ENCODE measurements at places on chromosomes 16 and 17.
A peak's percentile ranks its signal among the peaks of the same experiment; 100 is the strongest.

- DNase-seq, result no peak
These were observed 2.1 kb upstream of the GSDMB start for GRCh38 chr17:39920218-39921210.

GRCh38 chr16:69171325-69172084 lies 15.5 kb upstream of the SNTB2 start:
- no peak for DNase-seq

- DNase-seq, result no peak
These were observed 22.3 kb upstream of the HSBP1 start for GRCh38 chr16:83785455-83785854.

GRCh38 chr17:39854909-39855308 lies 9.2 kb downstream of the IKZF3 start:
- DNase-seq, result no peak

DNA sequence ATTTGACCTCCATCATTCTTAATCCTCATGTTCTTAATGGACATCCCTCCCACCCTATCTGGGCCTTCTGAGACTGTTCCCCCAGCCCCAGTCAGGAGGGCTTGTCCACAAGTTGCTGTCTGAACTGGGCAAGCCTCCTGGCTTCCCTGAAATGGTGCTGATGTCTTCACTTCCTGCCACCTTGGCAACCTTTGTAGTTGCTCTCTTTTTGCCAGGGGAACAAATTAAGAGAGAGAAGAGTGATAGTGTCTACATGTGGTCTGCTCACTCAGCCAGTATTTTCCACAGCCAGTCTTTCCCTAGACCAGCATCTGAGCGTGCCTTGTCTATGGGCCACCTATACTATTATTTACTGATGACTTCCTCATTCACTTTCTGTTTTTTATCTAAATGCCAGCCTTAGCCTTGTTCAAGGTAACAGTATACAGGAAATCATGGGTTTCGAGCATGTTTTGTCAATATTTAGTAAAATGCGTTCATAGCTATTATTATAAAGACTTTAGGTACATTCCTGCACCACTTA lies 710.1 kb downstream of the MAF start:
- no peak for DNase-seq

GRCh38 chr16:13426269-13426668 lies 493.7 kb upstream of the ERCC4 start:
- DNase-seq, result peak; percentile 7

DNA sequence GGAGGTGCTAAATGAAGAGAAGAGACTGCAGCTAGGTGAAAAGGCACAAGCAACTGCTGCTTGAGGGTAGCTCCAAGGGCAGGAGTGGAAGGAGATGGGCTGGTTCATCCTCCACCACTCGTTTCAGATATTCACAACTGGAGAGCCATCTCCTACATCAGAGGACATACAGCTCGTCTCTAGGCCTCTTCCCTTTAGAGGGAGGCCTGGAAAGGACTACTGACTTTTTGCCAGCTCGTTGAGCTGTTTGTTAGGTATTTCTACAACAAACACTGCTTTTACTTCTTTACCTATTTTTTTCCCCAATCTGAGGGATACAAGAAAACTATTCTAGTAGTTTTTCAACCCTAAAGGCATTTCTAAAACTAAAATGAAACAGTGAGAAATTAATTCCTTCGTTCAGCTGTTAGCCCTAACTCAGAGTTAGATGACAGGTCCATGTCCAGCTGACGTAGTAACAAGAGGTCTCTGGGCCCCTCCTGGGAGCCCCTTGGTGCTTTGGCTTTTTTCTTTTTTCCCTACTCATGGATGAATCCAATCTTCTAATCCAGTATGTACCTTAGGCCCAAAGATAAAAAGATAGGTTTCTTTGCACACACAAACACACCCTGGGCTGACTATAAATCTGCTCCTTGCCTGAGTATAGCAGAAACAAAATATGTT lies 47.8 kb upstream of the TBX2 start:
- no peak for DNase-seq

DNA sequence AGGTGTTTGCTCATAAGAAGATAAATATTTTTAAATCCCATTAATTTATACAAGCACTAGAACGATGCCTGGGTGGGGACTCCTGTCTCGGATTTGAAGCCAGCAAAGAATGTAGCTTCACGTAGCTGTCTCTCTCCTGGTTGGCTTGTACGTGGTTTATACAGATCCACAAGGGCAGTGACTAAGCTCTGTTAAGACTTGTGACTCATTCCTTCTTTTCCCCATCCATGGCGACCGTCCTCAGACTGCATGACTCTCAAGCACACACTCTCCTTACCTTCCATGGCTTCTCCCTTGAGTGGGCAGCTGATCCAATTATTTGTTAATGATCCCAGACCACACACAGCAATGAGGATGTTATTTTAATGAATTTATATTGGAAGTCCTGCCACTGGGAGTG lies 679.7 kb upstream of the SOX9 start:
- DNase-seq, result no peak

- no peak for DNase-seq
These were observed 90.5 kb upstream of the ZNF469 start for GRCh38 chr16:88292007-88292970.

- DNase-seq, result no peak
These were observed 990 bp downstream of the SLC5A11 start for GRCh38 chr16:24846548-24847357.

DNA sequence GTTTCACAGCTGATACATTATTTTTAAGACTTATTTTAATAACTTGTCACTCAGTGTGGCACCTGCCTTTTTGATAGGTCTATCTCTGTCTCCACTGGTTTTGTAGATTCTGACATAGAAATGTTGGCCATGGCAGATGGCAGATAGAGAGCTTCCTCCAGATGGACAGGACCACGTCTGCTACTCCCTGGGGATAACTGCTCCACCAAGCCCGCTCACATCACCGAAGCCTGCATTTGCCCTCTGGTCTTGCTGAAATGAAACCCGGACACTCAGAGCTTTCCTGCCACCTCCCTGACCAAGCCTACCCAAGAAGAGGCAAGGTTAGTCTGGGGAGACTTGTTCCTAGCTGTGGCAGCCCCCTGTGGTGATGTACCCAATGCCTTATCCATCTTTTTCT lies 16.4 kb upstream of the HAP1 start:
- DNase-seq, result peak; percentile 28

DNA sequence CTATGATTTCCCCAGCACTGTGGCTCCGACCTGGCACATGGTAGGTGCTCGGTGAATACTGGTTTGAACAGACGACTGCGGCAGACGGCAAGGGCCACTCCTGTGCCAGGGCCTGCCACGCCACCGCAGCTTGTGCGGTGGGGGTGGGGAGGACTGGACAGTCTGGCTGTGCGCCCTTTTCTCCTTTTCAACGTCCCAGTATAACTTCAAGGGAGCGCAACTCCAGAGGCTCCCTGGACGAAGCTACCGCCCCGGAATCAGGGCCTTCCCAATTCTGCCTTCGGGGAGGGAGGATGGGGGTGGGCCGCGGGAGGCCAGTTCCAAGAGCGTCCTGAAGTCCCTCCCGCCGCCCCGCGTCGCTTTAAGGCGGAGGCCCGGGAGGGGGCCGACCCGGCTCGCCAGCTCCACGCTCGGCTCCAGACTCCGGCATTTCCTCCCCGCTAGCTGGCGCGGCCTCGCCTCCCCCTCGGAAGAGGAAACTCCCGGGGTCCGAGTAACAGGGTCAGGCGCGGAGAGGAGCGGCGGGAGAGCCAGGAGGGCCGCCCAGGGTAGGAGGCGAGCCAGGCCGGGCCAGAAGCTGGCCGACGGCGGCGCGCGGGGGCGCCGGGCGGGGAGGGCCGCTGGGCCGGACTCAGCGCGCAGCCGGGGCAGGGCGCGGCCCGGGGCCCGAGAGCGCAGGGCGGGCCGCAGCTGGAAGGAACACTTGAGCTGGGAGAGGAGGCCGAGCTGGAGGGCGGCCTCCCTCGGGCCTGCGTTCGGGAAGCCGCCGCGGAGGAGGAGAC lies at the start of gene ITPRIPL2:
Gene ITPRIPL2 (plus strand): TSS at position 388 of the 782 bp plus-strand sequence. CDS start 498 bp downstream, outside the sequence.
- peak; percentile 81 for DNase-seq

DNA sequence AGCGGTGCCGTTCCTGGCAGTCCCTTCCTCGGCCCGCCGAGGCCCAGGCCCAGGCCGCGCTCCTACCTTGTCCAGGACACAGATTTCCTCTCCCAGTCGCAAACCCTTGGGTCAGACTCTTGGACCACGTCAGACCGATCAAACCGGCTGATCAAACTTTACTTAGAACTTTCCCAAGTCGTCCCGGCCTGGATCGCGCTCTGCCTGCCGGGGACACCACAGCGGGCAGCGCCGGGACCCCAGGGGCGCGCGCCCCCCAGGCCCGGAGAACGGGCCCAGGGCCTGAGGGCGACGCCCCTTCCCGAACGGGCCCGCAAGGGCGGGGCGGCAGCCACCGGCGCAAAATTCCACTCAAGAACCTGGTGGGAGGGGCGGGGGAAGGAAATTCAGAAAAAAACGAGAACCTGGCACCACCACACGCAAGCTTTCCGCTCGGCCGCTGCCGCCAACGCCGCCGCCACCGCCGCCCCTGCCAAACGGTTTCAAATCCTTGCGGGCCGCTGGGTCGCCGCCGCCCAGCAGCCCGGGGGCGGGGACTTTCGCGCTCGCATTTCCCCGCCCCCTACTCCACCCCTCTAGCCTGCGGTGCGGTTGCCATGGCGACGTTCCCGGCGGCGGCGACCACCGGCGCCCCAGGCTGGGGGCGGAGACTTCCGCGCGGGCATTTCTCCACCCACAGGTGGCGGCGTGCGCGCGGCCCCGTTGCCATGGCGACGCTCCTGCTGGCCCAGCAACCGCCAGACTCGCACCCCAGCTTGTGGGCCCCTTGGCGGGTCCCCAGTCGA lies at the start of gene CEP112:
Gene CEP112 (minus strand): TSS at position 541 of the 785 bp plus-strand sequence.
- DNase-seq, result peak; percentile 95

GRCh38 chr16:89200124-89200849 lies at the start of gene SLC22A31:
TSS of gene SLC22A31 (minus strand) at chr16:89200537. CDS start at chr16:89200501, 36 bp downstream.
- DNase-seq, result peak; percentile 8

DNA sequence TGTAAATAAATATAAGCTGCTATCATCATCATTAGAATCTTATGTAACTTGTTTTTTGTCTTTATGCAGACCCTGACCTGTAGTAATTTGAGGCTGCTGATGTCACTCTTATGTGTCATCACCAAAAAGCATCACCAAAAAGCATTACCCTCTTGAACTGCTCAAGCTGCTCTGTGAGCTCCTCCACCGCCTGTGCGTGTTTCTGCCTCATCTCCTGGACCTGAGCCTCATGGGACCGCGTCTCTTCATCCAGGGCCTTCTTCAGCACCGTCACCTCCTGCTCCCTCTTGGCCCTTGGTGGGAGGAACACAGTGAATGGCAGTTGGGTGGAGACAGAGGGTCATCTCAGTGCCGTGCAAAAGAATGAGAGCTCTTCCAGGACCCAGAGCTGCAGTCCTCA lies 82.4 kb downstream of the NDE1 start:
- no peak for DNase-seq

DNA sequence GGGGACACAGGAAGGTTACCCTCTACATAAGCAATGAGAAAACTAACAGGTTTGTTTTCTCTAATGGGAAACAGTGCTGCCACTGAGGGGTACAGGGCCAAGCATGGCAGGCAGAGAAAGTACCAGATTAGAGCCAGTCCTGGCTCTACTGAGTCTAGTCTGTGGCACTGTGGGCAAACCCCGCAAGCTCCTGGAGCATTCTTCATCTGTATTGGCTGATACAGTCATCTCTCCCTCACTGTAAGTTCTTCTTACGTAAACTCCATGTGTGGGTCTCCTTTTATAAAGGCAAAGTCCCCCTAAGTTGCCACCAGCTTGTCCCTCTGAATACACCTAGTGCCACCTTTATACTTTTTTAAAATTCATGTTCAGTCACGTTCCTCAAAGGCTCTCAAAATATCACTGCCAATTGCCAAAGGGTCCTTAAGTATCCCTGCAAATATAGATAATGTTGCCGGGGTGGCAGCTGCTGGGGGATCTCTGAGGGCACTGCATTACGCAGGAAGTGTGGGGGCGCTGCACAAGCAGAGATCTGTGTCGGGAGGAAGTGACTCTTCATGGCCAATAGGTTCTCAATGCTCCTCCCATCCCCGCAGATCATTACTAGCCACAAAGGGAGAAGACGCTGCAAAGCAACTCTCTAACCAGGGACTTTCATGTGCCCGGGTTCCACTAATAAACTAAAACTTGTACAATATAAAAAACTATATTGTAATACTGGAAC lies 18.8 kb downstream of the XPO6 start:
- DNase-seq, result no peak

DNA sequence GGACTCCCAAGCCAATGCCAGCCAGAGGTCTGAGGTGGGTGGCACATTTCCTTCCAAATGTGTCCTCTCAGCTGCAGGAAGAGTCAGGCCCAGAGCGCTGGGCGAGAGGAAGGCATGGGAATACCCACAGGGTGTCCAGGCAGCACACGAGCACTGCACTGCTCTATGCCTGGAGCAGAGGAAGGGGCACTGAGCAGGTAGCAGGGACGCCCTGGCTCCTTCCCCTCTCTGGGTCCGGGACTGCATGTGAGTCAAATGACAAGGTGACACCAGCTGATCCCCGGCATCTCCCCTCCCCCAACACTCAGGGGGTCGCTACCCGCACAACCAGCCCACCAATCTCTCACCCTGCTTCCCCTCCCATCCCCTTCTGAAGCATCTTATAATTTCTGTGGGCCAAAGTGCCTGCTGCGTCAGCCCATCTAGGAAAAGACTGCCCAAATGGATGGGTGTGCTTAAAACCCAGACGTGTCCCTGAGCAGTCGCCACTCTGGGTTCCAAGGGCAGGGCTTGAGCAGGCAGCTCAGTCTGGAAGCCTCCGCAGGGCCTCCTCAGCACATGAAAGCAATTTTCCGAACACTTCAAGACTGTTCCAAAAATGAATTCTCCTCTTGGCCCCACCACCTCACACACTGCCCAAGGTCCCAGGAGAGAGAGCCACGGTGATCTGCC lies 12.0 kb upstream of the BCAR1 start:
- no peak for DNase-seq

GRCh38 chr16:22670044-22670536 lies 143.9 kb upstream of the HS3ST2 start:
- DNase-seq, result no peak

DNA sequence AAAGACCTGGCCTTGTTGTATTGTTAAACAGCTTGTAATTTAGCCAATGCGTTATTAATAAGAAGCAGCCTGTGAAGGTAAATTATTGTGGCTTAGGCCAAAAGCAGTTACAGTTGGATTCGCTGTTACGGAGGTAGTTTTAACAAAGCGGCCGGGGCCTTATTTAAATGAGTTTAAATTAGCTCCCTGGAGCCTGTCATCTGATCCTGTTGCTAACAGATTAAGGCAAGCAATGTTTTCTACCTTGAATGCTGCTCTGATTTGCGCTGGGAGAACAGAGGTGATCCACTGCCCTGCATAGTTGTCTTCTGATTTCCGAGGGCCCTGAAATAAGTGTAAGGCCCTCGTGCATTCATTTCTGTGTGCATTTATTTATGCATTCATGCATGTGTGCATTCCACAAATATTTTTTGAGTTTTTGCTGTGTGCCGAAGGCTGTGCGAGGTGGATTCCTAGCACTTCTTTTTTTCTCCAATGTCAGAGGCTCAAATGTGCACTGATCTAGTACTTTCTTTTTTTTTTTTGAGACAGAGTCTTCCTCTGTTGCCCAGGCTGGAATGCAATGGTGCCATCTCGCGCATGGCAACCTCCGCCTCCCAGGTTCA lies 10.9 kb downstream of the SEC14L5 start:
- DNase-seq, result peak; percentile 36

Data from NCI-H69 (cell line).